Right renal cortex interstitium (tissue), 3 donors: ENCODE measurements at places on chromosomes 12 and 14. TPM values are rescaled to one million over a fixed set of nuclear protein-coding genes. Genes with fewer than 3 reads are reported as not detected.

Gene CCND2
- polyA plus RNA-seq, result 52.6 TPM

Gene CISTR
- not detected for polyA plus RNA-seq

Gene ALKBH2
- 34.3 TPM for polyA plus RNA-seq

Gene SIX6
- polyA plus RNA-seq, result not detected

Gene EPYC
- not detected for polyA plus RNA-seq

Gene TMEM233
- polyA plus RNA-seq, result 1.3 TPM

Gene B4GALNT1
- polyA plus RNA-seq, result 0.37 TPM

Gene SLC6A13
- 50.8 TPM for polyA plus RNA-seq

Gene SARNP
- 131 TPM for polyA plus RNA-seq

Gene AQP2
- polyA plus RNA-seq, result 78.6 TPM

Gene KMT2D
- 38.5 TPM for polyA plus RNA-seq

Gene TAC3
- polyA plus RNA-seq, result 0.75 TPM

Gene FBRSL1
- polyA plus RNA-seq, result 34.2 TPM

Gene ZBTB39
- 11.9 TPM for polyA plus RNA-seq

Gene SYNE3
- polyA plus RNA-seq, result 2.2 TPM

Gene SPX
- 21.3 TPM for polyA plus RNA-seq

Gene ADSS1
- 15.1 TPM for polyA plus RNA-seq

Gene HAL
- polyA plus RNA-seq, result 0.30 TPM

Gene EFCAB11
- 20.1 TPM for polyA plus RNA-seq

Gene TCL1A
- 2.2 TPM for polyA plus RNA-seq

Gene FAM90A1
- polyA plus RNA-seq, result 0.91 TPM

Gene TSHR
- polyA plus RNA-seq, result 0.07 TPM

Gene DPY19L2
- polyA plus RNA-seq, result 30.3 TPM
